Head of caudate nucleus (tissue), 42 donors: ENCODE measurements at places on chromosomes 1 and 21.

- DNase-seq, result no peak
Observed at GRCh38 chr1:38340409-38340808, 293.8 kb upstream of the POU3F1 start.

DNA sequence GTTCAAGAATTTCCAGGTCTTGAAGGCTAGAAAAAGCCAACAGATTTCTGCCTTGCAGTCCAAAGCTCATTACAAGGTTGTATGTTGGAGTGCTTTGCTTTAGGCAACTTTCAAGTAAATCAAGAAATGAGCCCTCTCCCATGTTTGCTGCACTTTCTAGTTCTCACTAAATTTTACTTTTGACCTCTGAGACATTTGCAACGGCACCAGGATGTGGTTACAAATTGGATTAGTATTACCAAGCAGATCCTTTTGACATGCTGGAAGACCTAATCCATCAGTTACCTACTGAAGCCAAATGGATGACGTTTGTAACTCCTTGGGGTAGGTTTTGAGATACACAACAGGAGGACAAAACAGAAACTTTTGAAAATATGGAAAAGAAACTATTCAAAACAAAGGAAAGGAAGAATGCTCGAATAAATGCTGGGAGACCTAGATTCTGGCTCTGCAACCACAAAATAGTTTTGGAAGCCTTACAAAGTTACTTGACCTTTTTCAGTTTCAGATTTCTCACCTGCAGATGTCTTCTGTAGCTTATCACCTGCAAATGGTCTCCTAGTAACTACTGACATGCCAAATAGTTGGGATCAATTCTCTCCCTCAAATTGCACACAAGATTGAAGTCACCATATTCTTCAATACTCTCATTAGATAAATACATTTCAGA is 251.7 kb upstream of the ADGRL2 start:
- no peak for DNase-seq

GRCh38 chr21:42423197-42423675 is 19.5 kb downstream of the UBASH3A start:
- no peak for DNase-seq

DNA sequence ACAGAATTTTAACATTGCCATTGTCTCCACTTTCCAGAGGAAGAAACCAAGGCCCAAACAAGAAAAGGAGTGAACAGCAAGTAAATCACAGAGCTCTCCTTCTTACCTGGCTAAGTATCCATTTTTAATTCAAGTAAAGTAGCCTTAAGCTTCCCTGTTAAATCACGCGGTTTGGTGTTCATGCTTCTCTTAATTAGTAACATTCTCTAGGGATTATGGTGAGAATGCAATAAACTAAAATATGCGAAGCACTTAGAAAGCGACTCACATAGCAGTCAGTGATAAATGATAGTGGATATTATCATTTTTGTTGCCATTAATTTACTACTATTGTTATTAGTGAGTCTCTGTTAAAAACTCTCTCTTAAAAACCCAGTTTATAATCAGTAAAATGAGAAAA is 630.5 kb upstream of the TMPRSS15 start:
- DNase-seq, result no peak

- DNase-seq, result no peak
Observed at GRCh38 chr1:235336903-235337302, 8.5 kb downstream of the GGPS1 start.

DNA sequence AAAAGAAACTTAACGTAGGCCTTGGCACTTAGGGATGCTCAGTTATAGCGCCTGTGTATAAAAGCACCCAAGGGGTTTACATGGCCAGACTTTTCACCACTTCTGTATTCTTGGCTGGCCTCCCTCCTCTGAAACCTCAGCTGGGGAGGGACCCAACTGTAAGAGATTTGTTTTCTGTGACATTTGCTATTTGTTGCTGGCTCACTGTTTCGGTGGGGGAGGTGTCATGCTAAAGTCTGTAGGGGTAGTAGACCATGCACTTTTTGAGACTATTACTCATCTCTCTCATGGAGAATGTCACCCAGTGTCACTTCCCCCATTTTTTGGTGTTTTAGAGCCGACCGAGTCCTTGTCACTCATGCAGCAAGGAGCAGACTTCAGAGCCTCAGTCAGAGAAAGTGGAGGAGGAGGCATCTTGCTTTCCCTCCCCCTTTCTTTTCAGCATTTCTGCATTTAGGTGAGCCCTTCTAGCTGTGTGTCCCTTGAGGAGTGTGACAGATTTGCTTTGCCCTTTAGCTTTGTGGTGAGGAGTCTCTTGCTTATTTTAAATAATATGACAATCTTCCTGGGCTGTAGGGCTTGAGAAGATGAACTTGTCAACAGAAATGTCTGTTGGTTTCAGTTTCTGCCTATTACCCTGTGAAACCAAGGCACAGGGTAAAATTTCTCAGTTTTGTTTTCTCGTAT is 160.1 kb downstream of the FASLG start:
- DNase-seq, result peak; percentile 52
